ENCODE measurements at places on chromosomes 5 and 9. TPM values are rescaled to one million over a fixed set of nuclear protein-coding genes. Genes with fewer than 3 reads are reported as not detected.

Gene KIF3A
- 7.1 TPM for total RNA-seq

Gene NIPAL4
- total RNA-seq, result 0.14 TPM

Gene PCDHAC2
- 0.14 TPM for total RNA-seq

Gene RNF224
- not detected for total RNA-seq

Gene DBH
- not detected for total RNA-seq

Gene GDNF
- total RNA-seq, result 0.65 TPM

Gene VCAN
- total RNA-seq, result 452 TPM
